HuH-7.5 (cell line): ENCODE measurements at places on chromosomes 4 and X.

- no peak for DNase-seq
These were observed 20.2 kb downstream of the NHS start for GRCh38 chrX:17395154-17395553.

DNA sequence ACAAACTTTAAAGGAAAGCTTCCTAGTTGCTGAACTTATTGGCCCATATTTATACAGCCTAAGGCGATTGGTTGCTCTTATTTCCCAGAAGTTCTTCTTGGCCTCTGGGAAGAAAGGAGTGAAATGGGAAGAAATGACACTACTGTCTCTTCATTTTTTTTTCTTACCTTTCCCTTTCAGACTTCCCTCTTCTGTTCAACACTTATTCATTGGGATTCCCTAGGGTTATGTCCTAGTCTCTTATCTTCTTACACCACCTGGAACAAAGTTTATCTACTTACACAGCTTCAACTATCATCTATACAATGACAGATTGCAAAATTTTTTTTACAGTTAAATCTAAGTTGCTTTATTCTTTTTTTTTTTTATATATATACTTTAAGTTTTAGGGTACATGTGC, 68.0 kb downstream of the SNX12 start:
- no peak for DNase-seq

- no peak for DNase-seq
These were observed 88.2 kb upstream of the TECRL start for GRCh38 chr4:64497491-64497890.

DNA sequence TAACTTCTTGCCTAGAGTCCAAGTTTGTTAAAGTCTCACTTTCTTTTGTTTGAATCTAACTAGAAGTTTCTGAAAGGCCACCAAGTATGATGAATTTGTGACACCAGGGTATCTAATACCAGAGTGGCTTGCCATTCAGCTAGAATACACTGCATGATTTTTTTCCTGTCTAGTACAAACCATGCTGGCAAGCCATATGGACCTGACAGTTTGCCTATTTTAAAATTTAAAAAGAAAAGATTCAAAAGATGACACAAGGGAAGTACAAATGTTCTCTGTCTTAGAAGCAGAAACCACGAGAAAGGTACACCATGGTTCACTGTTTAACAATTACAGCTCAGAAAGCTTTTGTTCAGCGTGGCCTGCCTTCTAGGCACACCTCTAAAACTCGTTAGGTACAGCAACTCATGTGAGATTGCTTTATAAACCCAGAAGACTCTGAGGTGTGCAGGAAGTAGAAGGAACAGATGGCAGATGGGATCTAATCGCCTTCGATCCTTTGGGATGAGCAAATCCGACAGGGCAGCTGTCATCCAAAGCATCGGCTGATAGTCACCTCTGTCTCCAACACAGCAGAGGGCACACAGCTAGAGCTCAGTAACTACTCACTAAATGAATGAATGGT, 35.4 kb upstream of the CENPU start:
- no peak for DNase-seq

GRCh38 chrX:152638443-152638904, 779 bp downstream of the GABRQ start:
- DNase-seq, result no peak

DNA sequence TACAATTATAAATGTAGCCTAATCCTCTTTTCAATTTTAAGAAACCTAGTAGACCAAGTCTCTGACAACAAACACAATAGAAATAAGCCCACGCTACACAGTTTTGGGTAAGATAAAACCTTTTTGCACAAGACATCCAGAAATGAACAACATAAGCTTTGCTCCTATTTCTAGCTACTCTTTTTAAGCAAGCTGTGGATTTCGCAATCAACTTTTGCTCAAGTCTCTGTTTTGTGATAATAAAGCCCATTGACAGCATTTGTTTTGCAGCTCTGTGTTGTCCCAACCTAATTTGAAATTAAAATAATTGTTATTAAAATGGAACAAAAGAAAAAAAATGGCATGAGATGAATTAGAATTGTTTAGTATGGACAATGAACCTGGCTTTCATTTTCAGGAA, 287.9 kb upstream of the PUDP start:
- DNase-seq, result no peak

- DNase-seq, result no peak
These were observed 9.1 kb downstream of the SERTM2 start for GRCh38 chrX:111520506-111520905.
